Activated CD4-positive, alpha-beta T cell treated with anti-CD3 and anti-CD28 coated beads, Interleukin-2, amount 50 U/mL, for 48 hours (primary cell): ENCODE measurements at places on chromosomes 4 and X.

- no peak for DNase-seq
Measured at GRCh38 chrX:148871422-148872160, 371.2 kb downstream of the AFF2 start.

DNA sequence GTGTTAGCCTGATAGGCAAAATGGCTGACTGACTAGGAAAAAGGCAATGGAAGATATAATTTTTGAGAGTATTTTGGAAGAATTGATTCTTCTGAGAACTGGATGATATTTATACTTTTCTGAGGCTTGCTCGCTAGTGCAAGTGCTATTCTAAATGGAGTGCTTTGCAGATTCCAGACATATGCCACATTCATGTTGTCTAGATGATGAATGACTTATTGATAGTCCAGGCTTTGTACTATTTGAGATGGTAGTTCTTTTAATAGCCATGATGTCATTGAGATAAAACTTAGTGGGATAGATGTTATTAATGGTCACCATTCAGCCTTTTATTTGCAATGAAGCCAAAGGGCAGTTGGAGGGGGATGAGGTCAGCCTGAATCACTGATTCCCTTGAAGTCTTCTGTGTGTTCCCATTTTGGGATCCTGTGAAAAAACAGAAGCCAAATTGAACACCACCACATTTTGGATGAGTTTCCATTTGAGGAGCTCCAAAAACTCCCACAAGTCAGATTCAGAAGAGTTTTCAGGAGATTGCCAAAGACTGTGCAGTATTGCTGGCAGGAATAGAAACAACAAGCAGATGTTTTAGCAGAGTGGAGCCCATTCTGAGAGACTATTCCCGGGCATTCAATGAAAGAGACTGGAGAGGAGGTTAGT, 184.1 kb downstream of the IL1RAPL2 start:
- DNase-seq = no peak

DNA sequence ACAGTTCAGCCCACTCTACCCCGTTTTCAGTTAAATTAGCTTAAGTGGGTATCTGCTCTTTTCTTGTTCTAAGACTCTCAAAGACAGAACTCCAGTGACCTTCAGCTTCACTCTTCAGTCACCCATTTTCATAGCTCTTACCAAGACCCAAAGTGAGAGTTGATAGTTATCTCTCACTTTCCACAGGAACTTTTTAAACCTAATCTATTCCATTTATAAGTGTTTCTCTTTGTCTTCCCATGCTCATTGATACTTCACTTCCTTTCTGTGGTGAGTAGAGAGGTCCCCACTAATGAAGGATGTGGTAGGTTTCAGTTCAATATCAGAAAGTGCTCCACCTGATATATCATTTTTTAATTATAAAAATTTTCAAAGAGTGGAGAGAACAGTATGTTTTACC, 33.4 kb downstream of the COX18 start:
- DNase-seq = no peak

- DNase-seq = no peak
Measured at GRCh38 chr4:14879683-14880082, 122.6 kb upstream of the CPEB2 start.

- no peak for DNase-seq
Measured at GRCh38 chr4:117783716-117784115, 250.6 kb upstream of the NDST3 start.

- no peak for DNase-seq
Measured at GRCh38 chrX:132188175-132188574, 31.1 kb downstream of the RAP2C start.

- DNase-seq = no peak
Measured at GRCh38 chr4:168711197-168712140, 214.6 kb downstream of the PALLD start.

- no peak for DNase-seq
Measured at GRCh38 chr4:86615501-86615900, 21.4 kb downstream of the PTPN13 start.

DNA sequence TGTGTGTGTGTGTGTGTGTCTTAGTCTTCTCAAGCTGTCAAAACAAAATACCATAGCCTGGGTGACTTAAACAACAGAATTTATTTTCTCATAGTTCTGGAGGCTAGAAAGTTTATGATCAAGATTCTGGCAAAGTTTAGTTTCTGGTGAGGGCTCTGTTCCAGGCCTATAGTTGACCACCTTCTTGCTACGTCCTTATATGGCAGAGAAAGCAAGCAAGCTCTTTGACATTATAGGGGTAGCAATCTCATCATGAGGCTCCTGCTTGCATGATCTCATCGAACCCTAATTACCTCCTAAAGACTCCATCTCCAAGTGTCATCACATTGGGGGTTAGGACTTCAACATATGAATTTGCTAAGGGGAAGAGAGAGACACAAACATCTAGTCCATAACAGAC, 6.9 kb upstream of the AFP start:
- DNase-seq = no peak

DNA sequence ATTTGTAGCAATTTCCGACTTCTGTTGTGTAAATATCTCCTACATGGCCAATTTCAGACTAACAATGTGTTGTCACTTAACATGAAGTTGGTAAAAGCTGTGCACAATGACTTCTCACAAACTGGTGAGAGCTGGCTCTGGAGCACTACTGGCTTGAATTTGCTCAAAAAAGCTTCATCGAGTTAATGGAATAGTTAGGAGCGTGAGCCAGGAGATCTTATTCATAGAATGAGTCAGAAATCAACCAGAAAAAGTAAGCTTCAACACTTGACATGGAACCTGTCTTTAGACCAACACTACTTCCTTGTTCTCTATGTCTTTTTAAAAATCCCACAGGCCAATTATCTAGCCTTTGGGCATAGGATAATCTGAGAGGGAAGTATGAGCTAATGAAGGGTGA, 7.9 kb upstream of the CHRDL1 start:
- DNase-seq = no peak

- DNase-seq = no peak
Measured at GRCh38 chr4:139834981-139835391, 169.4 kb downstream of the MGST2 start.

DNA sequence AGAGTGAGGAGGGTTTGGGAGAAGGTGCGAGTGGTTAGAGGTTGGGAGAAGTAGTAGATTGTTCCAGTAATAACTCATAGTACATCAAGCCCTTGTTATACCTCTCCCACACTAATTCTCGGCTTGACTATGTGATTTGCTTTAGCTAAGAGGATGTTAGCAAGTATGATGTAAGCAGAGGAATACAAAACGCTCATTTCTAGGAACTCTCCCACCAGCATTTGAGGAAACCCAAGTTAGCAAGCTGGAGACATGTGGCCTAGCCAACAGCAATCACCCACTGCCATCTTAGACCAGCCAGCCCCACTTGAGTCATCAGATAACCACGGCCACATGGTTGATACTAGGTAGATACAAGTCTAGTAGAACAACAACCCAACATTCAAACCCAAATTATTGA, 14.2 kb downstream of the FTHL17 start:
- peak; percentile 14 for DNase-seq

GRCh38 chrX:153573984-153574383, 25.0 kb downstream of the CCNQ start:
- no peak for DNase-seq

DNA sequence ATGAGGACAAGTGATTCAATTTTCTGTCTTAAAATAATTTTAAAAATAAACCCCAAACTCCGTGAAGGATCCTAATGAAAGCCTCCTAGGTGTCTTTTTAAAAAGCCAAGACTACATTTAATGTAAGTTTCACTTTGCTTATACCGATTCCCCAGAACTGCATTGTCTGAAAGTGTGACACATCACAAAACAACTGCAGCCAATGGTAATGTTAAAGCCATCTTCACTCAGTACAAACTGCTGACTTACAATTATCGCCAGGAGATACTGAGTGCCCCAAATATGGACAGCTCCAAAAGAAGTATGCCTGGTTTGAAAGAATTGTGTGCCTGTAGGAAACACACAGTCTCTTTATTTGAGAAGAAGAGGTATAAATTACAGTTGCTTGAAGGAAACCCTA, 73.7 kb upstream of the SPANXB1 start:
- DNase-seq = no peak

- DNase-seq = peak; percentile 19
Measured at GRCh38 chr4:25767877-25768725, 94.7 kb downstream of the SEL1L3 start.

- no peak for DNase-seq
Measured at GRCh38 chr4:120839334-120839973, 83.1 kb downstream of the PRDM5 start.

GRCh38 chrX:149471397-149471796, 33.7 kb downstream of the IDS start:
- DNase-seq = no peak

GRCh38 chr4:86400216-86400615, 40.4 kb upstream of the MAPK10 start:
- no peak for DNase-seq

- DNase-seq = no peak
Measured at GRCh38 chrX:42832764-42833549, 55.0 kb upstream of the PPP1R2C start.

DNA sequence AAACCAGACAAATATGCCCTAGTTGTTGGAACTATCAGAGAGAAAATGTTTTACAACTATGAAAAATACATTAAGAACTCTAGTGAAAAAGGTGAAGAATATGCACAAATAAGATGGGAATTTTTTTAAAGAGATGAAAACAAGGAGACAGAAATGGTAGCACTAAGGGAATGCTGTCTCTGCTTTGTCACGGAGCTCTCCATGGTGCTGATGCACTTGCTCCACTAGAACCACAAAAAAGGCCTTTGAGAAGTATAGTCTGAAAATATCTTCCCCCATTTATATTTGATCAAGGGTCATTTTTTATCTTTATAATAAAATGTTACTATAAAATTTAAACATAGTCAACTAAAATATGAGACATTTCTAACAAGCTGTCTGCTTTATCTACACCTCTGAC, 1655.5 kb upstream of the AGA start:
- no peak for DNase-seq

GRCh38 chr4:105148356-105148755, 1.7 kb downstream of the TET2 start:
- no peak for DNase-seq

DNA sequence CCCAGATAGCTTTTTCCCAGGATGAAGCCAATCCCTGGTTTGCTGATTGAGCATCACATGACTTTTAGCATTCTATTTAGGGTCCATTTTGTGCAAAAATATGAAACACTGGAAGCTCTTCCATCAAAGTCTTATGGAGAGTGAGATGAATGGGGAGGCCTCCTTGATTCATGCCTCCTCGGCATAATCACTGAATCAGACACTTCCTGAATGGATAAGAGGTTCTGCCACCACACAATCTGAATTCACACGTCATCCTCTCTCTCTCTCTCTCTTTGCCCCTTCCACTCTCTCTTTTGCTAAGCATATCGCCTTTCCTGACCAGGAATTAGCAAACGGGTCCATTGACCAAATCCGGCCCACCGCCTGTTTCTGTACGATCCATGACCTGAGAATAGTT, 68.7 kb downstream of the CRMP1 start:
- no peak for DNase-seq

GRCh38 chr4:95093936-95094929, 336.5 kb downstream of the BMPR1B start:
- no peak for DNase-seq

DNA sequence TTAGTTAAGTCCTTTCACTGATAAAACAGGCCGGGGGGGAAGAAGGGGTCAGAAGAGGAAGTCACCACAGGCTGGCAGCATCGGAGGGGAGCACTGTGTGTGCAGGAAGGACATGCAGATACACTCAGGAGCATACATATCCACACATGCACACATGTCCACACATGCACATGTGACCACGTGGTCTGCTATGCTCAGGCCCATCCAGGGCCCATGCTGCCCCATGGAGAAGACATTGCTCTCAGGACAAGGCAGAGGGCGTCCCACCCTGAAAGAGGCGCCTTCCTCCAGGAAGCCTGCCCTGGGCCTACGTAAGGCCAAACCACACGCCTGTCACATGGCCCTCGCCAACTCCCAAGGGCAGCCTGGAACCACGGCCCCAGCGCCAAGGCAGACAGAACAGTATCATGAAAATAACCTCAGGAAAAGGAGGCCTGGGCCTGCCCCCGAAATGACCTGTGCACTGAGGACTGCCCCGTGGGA, 15.8 kb downstream of the WDR1 start:
- no peak for DNase-seq

DNA sequence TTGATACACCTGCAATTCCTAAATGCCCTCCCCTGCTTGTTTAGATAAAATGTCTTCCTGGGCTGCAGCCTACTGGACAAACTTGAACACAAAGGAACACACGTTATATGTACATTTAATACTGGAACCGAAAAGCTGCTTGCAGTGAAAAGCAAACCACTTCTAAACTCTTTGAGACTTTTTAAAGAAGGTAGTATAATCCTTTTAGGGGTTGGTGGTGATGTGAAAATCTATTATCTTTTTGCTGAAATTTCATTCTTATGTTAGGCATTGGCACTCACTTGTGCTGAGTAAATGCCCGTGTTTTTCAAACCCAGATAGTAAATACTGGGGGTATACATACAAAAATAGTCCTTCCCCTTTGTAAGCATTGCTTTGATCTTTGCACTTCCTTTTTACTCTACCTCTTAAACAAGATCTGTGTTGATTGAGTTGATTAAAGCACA, 2.2 kb downstream of the NFKB1 start:
- no peak for DNase-seq

GRCh38 chr4:20462426-20463175, 210.9 kb downstream of the SLIT2 start:
- no peak for DNase-seq

DNA sequence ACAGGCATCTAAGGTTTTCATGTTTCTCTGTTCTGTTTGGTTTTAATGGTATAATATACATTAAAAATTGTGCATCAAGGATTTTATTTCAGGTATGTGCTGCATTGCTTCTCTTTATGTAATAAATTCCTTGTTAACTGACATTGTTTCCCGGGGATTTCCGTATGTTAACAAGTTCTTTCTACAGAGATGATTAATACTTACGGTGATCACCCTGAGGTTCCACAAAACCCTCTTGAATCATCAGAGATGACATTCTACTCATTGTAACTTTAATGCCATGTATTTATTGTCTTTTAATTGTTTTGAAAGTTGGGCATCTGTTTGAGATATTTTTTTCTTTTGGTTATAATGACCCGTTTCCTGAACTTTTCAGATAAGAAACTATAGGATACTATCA, 37.5 kb downstream of the ARHGAP10 start:
- no peak for DNase-seq

DNA sequence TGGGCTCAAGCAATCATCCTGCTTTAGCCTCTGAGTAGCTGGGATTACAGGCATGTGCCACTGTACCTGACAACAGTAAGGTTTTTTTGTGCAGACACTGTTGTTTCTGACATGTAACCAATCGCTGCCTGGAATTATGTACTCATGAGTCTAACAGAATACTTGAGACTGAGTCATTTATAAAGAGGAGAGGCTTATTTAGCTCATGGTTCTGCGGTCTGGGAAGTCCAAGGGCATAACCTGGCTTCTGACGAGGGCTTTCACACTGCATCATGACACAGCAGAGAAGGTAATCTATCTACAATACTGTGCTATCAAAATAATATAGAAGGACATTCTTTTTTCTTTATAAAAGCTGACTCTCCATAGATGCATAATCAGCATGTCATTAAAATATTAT, 115.5 kb upstream of the STOX2 start:
- DNase-seq = no peak

DNA sequence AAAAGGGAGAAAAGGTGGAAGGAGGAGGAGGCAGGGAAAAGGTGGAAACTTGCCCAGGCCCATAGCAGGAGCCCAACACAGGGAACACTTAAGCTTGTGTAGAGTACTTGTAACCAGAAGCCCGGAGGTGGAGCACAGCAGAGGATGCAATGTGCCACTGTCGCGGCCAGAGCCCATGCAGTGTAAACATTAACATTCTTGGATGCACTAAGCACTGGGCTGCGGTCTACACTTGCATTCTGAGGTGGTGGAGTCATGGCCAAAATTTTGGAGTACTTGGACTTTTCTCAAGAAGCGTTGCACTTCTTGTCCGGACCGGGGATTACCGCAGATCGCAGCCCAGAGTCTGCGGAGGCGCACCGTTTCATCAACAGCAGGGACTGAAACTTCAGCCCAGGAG, 4.5 kb upstream of the RHOXF1 start:
- no peak for DNase-seq
